Stimulated activated CD4-positive, alpha-beta T cell treated with anti-CD3 and anti-CD28 coated beads, TNF-alpha, amount 100 ng/mL, for 48 hours (primary cell): ENCODE measurements at places on chromosomes 2 and 18.

DNA sequence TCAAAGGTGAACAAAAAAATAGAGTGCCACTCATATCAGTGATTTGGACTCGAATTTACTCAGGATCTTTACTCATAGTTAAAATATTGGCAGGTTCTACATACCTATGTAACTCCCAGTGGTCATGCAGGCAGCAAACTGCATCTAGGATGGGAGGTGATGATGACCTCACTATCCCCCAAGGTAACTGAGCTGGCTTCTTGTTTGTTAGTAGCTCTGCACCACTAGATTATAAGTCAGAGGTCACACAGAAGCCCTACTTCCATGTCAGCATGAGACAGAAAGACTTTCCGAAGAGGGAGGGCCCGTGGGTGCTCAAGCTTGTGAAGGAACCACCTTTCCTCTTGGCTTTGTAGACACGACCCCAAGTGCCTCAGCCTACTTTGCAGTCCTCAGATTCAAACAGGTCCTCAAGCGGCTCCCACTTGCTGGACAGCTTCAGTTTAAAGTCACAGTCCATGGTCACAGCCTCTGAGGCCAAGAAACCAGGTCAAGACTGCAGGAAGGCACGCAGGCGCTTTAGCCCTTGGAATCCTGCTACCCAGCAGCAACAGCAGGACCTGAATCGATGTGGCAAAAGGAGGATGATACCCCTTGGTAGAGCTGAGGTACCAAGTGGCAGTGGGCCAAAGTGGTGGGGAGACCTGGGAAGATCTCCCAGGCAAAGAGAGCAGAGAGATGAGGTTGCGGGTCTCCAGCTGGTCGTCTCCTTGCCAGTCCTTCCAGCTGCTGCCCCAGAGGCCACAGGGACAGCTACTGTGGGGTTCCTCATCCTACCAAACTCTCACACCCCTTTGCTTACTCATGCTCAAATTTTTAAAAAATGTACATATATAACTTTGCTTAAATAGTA is 4.3 kb downstream of the NTSR2 start:
- no peak for DNase-seq

- DNase-seq = no peak
Observed at GRCh38 chr2:237501892-237502513, 15.0 kb downstream of the MLPH start.

DNA sequence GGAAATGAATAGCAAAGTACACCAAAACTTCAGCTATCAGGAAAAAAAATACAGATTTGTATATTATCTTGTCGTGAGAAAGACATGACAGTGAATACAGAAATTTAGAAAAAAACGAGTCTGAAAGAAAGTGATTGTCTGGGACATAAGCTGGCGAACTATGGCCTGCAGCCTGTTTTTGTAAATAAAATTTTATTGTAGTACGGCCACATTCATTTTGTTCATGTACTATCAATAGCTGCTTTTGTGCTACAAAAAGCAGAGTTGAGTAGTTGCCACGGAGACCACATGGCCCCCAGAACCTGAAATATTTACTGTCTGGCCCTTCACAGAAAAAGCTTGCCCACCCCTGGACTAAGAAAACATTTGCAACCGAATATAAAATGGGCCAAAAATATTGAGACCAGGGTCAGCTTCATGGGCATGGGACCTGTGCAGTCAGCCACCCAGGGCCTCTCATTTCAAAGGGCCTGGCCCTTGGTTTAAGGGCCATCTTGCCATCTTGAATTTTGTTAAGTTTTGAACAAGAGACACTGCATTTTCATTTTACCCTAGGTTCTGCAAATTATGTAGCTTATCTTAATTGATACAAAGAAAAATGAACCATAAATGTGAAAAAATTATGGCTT is 17.9 kb downstream of the ANTXR1 start:
- DNase-seq = no peak

DNA sequence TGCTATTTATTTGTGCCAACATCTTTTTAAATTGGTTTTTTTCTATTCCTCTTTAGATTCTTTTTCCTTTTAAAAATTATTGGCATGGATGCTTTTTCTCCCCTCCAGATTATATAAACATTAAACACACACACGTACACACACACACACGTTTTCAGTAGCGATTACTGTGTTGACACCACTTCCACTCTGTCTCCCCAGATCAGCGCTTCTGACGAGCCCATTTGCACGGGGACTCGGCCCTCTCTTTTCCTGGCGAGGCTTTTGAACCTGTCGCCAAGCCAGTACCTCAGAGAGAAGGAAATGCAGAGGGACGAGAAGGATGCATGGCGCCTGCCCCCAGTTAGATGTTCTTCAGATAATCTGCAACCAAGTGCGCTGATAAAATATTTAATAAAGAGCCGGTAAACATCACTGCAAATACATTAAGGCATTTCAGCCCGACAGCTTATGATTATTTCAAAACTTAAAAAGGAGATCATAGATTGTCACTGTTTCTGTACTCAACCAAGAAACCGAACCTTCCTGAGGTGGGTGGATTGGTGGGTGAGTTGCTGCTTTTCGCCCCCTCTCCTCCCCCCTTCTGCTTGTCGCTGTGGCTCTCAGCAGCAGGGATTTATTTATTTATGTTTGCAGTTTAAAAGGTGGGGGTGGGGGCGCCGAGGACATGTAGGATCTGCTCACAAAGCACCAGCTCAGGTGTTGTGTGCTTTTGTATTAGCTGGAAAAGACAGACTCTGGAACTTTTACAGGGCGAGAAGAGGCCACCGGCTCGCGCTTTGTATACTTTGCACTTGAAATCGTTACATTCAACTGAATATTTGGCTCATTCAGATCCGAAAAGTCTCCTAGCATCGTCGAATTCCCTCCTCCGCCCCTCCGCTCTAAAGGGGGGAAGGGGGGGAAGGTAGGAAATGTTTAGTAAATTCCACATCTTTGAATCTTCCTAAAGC is 787 bp upstream of the TBR1 start:
- DNase-seq = no peak

DNA sequence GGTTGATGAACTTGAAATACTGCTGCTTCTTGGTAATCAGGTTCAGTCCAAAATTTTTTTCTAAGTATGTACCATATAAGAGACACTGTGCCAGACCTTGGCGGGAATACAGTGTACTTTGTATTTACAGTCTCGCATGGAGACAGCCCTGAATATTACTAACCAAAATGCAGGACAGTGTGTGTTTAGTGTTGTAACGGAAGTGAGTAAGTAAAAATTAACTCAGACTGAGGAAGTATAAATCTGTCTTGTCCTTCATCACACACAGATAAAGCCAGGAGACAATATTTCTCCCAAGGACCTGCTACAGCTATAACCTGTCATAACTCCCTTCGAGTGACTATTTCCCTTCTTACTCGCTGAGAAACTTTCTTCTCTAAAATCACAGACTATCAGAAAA is 76.9 kb downstream of the ACTR3 start:
- DNase-seq = no peak

DNA sequence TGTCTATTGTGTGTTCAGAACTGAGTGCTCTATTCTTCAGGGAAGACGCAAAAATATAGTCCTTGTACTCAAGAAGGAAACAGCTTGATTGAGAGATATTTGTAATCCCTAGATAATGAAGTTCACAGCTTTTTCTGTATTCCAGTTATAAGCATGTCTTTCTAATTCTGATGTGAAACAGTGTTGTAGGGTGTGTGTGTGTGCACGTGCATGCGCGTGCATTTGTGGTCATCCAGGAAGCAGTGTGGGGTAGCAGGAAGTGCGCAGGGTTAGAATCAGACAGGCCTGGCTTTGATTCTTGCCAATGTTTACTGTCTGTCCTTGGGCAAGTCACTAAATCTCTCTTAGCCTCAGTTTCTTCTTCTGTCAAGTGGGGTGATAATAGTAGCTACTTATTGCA is 87.9 kb downstream of the NPAS2 start:
- DNase-seq = no peak

DNA sequence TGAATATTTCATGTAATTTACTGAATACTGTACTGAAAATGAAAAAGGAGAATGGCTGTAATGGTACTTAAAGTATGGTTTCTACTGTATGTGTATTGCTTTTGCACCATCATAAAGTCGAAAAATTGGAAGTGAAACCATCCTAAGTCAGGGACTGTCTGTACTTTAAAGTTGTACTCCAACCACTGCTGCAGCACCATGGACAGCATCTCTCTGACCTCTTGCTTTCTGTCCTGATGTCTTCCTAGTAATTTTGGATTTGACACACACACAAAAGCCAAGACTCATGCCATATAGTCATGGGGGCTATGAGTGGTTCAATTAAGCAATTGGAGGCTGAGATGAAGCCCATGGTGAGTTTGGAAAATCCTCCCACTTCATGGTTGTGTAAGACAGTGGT is 256.3 kb upstream of the PKDCC start:
- DNase-seq = no peak

- no peak for DNase-seq
Observed at GRCh38 chr2:60867848-60868247, 13.5 kb upstream of the REL start.

DNA sequence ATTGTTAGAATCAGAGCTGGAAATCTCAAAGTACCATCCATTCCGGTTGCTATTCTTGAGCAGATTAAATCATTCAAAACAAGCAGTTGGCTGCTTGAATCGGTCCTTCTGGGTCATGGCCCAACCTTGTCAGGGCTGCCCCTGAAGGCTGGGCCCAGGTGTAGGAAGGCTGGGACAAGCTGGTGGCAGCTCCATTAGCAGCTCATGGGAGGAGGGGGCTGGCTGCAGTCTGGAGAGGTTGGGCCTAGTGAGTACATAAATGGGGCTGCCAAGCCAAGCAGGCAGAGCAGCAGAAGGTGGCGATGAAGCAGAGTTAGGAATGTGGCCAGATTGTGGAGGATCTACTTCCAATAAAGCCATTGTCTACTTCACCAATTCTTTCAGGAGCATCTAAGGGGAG is 81.4 kb downstream of the ADCYAP1 start:
- DNase-seq = no peak

DNA sequence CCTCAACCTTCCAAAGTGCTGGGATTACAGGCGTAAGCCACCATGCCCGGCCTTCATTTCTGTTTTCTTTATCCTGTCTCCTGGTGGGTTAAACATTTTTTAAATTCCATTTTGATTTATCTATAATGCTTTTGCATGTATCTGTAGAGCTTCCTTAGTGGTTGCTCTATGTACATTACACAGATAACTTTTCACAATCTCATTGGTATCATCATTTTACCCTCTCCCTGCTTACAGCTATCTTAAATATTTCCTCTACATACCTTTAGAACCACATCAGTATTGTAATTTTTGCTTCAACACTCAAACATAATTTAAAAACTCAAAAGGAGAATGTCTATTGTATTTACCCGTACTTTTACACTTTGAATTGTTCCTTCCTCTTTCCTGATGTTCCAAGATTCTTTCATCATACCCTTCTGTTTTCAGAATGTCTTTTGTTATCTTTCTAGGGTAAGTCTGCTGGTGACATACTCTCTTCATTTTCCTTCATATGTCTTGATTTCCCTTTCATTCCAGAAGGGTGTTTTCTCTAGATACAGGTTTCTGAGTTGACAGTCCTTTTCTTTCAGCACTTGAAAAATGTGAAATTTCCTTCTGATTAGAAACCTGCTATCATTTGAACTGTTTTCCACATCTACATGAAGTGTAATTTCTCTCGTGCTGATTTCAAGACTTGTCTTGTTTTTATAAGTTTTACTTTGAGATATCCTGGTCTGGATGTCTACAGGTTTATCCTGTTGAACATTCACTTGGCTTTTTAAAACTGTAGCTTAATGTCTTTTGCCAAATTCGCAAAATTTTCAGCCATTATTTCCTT is 21.9 kb downstream of the PPP3R1 start:
- DNase-seq = no peak

GRCh38 chr2:123732563-123732962 is 292.5 kb upstream of the CNTNAP5 start:
- DNase-seq = no peak

- DNase-seq = no peak
Observed at GRCh38 chr18:59096098-59096789, 43.4 kb upstream of the SEC11C start.

GRCh38 chr2:20609349-20609994 is 41.4 kb downstream of the HS1BP3 start:
- DNase-seq = no peak

- no peak for DNase-seq
Observed at GRCh38 chr2:54176577-54176976, 61.2 kb downstream of the ACYP2 start.

DNA sequence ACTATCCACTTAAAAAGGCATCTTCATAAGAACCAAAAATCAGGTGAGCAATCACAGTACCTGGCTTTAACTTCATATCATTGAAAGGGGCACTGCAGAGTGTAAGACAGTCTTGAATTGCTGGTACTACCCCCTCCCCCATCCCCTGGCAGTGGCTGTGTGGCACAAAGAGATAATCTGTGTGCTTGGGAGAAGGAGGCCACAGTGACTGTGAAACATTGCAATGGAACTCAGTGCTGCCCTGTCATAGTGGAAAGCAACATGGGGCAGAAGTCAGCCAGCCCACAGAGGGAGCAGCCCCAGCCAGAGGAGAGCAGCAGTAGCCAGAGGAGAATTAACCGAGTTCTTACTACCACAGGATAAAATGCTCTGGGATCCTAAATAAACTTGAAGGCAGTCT is 45.3 kb upstream of the UGP2 start:
- DNase-seq = no peak

- DNase-seq = no peak
Observed at GRCh38 chr18:75029481-75029880, 179.5 kb downstream of the PTGR3 start.

GRCh38 chr2:177429688-177430325 is 37.2 kb downstream of the AGPS start:
- DNase-seq = no peak

DNA sequence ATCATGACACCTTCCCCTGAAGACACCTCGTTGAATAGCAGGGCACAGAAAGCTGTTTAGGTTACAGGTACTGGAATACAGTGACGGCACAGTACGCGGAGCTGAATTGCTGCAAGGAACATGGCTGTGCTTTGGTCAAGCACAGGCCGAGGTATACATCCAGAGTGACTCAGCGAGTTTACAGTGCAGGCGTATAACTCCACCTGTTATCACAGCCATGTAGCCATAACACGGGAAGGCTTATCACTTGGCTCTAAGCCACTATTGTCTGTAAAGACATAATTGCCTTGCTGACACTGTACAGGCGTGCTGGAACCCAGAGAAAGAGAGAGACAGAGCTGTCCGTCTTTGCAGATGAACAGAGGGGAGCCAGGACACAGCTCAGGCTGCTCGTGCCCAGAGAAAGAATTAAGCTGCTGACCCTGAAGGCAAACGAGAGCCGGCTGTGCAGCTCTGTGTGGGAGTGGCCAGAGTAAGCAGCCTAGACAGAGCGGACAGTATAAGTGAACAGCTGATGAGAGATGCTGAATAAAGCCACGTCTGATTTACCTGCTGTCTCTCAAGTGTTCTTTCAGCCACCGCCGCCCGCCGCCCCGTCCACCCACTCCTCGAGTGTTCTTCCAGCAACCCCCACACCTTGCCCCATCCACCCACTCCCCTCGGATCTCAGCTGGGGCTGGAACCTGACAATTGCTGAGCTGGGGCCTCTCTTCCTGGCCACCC is 87.3 kb upstream of the PPP1CB start:
- no peak for DNase-seq

GRCh38 chr2:65227020-65227455 is 593 bp upstream of the ACTR2 start:
- DNase-seq = no peak

GRCh38 chr2:19744456-19745199 is 157.2 kb downstream of the TTC32 start:
- DNase-seq = no peak

GRCh38 chr2:195037045-195037444 is 620.0 kb upstream of the SLC39A10 start:
- DNase-seq = no peak

GRCh38 chr2:38128653-38129052 is 52.7 kb upstream of the CYP1B1 start:
- no peak for DNase-seq

GRCh38 chr2:55550368-55551102 is 31.0 kb downstream of the CFAP36 start:
- no peak for DNase-seq

GRCh38 chr2:149064365-149064841 is 25.9 kb downstream of the LYPD6B start:
- no peak for DNase-seq
